ENCODE measurements at places on chromosomes 7 and 10.

DNA sequence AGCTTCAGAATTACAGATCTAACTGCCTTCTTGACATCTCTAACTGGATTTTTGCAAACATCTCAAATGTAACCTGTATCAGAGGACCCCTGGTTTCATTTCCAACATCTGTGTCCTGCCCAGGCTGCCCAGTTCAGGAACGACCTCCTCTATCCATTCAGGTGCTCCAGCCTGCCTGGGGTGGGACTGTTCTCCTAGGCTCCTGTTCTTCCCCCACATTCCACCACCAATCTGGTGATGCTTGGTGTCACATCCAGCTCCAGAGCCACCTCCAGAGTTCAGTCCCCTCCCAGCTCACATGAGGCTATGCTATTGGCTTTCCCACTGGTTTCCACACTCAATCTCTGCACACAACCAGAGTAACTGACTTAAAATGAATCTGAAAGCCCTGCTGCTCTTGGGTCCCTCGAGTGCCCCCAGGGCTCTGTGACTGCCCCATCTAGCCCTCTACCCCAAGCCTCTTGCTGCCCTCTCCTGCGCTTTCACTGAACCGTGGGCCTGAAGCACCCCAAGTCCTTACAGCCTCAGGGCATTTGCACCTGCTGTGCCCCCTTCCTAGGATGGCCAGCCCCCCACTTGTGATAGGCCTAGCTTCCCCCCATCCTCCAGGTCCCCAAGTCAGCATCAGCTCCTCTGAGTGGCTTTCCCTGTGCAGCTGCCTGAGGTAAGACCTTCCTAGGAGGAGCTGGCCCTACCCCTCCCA, 46.1 kb downstream of the PPIF start:
- no peak for DNase-seq

DNA sequence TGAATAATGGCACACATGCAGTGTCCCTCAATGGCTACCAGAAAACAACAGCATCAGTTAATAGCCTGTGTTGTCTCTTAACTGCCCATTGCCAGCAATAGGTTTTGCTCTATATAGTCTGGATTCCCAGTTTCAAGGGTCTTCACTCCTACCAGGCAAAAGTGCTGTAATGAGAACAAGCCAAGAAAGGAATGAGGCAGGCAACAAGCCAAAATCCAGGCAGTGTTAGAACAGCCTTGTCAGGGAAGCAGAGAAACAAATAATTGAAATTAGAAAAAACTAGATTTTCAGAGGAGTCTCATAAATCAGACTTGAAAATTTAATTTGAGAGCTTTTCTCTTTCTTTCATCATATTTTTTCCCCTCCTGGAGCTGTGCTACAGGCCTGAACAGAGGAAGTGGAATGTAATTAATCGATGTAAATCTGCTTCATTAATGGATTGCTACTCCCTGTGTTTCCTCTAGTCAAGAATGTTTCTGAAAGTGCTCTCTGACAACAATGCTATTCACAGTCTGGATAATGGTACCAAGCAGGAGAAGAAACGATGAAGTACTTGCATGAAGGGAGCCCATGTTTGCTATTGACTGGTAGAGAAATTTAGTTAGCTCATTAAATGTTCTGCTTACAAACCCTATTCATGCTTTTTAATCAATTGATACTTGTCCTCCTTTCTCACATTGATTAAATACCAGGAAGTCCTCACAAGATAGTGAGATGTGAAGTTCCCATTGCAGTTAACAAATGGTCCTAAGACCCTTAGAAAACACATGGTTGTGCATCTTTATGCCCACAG, 202.0 kb upstream of the LRRTM3 start:
- no peak for DNase-seq

DNA sequence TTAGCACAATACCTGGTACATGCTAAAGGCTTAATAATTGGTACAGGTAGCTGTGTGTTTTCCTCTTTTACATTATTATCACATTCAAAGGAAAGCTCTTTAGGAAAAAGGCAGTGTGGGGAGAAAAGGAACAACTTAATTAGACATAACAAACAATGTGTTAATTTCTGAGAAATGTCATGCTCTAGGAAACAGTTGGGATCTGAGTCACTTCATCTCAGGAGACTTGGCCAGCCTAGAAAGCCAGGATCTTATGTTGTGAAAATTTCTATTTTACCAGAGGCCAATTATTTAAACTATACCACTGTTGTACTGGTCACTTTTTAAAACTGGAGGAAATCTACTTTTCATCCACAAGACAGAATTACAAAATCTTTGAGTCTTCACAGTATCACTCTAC, 39.6 kb downstream of the ARMH3 start:
- DNase-seq: no peak

GRCh38 chr7:33550363-33550762, 355.0 kb upstream of the BMPER start:
- no peak for DNase-seq
